NCI-H524 (cell line): ENCODE measurements at places on chromosomes 2 and 18.
A peak's percentile ranks its signal among the peaks of the same experiment; 100 is the strongest.

GRCh38 chr2:54683596-54683995, 39.9 kb upstream of the EML6 start:
- no peak for DNase-seq

- DNase-seq = no peak
Measured at GRCh38 chr18:42514512-42514911, 559.5 kb downstream of the PIK3C3 start.

DNA sequence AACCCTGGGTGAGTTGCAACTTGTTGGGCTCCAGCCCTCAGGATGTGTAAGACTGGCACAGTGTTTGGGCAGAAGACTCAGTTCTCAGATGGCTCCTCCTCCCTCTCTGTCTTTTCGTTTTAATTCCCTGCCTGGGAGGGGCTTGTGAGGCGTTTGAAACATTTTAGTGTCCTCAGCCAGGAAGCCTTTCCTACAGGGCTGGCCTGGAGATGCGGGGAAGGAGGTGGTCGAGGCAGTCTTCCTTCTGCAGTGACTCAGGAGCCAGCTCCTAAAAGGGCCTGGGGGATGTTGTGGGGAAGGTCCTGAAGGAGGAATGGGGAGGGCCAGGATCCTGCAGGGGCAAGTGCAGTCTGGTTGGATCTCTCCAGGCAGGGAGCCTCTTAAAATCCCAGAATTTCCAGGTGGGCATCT, 22.1 kb upstream of the IGFBP5 start:
- DNase-seq = no peak

GRCh38 chr2:111678651-111679050, 205.3 kb downstream of the ANAPC1 start:
- DNase-seq = no peak

DNA sequence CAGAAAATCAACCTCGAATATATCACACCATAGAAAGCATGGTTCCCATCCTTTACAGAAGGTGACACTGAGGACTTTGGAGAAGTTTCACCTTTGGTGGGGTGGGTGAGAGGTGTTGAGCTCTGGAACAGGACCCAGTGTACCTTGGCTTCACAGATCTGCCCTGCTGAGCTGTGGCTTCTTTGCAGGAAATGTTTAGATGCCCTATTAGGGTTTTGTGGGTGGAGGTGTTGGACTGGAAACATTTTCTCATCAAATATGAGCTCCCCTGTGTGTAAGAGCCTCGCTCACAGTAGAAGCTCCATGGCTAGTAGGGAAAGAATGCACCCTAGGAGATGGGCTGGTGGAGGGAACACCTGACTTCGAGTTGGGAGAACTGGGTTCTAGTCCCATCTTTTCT, 55.6 kb downstream of the RPL37A start:
- no peak for DNase-seq

GRCh38 chr2:118856330-118856977, 9.0 kb upstream of the EN1 start:
- peak; percentile 13 for DNase-seq

DNA sequence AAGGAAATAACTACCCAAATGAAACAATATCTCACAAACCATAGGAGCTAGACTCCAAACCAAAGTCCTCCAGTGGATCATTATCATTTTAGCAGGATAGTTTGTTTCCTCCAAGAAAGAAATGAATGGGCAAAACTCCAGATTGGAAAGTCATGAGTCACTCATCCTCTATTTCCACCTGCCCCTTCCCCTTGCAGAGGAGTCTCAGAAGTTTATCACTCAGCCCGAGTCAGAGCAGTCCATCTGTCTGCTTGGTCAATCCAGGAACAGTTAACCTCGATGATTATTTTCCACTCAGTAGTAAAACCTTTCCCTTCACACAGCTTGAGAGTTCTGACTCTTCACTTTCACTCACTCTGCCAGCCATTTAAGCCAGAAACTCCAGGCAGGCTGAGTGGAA, 462.2 kb downstream of the BCL11A start:
- DNase-seq = no peak

- DNase-seq = no peak
Measured at GRCh38 chr18:22191346-22191695, 21.9 kb downstream of the GATA6 start.

DNA sequence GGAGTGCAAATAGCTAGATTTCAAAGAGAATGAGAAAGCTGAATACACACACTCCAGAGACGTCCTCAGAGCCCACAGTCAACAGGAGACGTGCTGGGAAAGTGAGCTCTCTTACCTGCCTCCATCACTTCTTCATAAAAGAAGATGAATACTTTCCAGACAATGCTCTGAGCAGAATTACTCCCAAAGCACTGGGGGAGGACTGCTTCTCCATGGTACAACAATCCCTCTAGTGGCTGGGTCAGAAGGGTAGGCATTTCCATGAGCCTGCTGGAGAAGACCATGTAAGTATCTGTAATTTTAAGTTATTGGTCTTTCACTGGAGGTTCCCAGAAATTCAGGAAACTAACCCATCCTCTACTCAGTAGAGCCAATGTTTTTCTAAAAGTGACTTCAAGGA, 190.3 kb downstream of the RBM43 start:
- no peak for DNase-seq

- DNase-seq = no peak
Measured at GRCh38 chr2:33425586-33426031, 50.8 kb upstream of the RASGRP3 start.

- DNase-seq = no peak
Measured at GRCh38 chr2:178225006-178225805, 30.9 kb downstream of the OSBPL6 start.

GRCh38 chr18:58386780-58387179, 242.1 kb downstream of the ALPK2 start:
- DNase-seq = no peak

DNA sequence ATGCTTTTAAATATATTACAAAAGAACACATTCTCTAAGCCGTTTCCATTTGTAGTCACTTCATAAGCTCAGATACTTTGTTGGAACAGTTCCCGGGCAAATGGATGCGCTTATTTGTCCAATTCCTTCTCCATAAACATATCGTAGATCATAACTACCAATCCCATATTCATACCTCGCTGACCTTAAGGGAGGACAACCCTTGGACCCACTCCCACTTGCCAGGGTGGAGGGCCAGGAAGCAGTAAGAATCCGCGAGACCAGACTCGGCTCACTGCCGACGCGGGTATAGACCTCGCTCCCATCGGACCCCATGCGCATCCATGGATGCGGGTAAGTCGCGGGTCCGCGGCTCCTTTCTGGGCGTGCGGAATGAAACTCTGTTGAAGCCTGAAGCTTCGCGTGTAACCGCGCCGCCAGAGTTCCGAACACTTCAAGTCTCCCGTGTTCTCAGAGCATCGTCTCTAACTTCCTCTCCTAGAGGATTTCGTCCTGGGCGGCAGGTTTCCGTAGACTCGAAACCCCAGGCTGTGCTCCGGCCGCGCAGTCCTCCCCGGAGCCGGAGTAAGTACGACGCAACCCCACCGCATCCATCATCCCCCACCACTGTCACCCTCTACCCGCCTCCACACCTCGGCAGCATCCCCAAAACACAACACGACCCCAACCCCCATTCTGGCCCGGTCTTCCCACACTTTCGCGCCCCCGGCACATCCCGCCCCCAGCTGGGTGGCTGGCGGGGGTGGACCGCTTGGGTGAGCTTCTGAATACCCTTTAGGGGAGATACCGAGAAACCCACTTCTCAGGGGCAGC, 1.1 kb downstream of the DSC3 start:
- DNase-seq = peak; percentile 37

- DNase-seq = no peak
Measured at GRCh38 chr2:101754618-101755017, 57.1 kb downstream of the MAP4K4 start.
